ENCODE measurements at places on chromosomes 2 and 18.

- no peak for DNase-seq
These were observed 75.4 kb downstream of the SH3RF3 start for GRCh38 chr2:109204412-109204811.

- no peak for DNase-seq
These were observed 88.0 kb downstream of the SS18 start for GRCh38 chr18:26002375-26002910.

- DNase-seq, result no peak
These were observed 298.3 kb downstream of the RBM43 start for GRCh38 chr2:150963336-150963735.

- DNase-seq, result no peak
These were observed 29.9 kb downstream of the PELI1 start for GRCh38 chr2:64114063-64114911.

- DNase-seq, result no peak
These were observed 16.5 kb downstream of the GATA6 start for GRCh38 chr18:22185771-22186386.

DNA sequence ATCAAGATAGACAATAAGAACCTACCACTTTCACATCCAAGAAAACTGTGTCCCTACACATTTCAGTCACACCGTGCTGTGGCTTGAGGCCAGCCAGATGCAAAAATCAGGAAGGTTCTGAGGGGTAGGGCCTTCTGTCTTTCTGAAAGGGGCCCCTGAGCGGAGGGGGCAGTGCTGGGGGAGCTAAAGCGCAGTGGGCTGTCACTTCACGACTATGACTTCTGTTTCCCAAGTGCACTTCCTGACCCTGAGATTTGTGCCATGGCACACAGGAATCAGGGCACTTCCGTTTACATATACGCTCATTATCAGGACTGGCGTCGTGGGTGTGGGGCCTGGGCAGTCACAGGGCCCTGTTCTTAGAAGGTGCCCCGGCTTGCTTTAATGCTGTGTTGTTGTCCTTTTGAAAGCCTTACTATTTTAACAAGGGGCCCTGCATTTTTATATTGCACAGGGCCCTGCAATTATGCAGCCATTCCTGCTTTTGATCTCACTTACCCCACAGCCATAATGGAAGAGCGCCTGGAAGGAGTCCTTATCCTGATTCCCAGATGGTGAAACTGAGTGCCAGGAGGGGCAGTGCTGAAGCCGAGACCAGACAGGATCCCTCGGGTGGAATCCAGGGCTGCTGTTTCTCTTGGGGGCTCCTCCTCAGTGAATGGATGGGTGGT, 620 bp downstream of the NGEF start:
- DNase-seq, result no peak

DNA sequence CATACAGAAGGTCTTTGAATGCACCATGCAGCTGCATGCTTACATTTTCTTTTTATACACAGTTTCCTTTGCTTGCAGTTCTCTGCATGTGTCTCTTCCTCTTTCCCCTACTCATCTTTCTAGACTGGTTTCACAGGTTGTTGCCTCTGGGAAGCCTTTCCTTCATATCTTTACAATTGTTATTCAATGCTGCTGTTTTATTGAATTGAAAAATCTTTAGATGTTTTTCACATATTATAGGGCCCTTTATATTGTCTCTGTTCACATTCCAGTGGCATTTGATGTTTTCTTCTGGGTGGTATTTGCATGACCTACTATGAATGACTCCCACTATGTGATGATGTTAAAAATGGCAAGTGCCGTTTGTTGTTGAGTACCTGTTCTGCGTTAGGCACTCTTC, 91.1 kb downstream of the DIS3L2 start:
- DNase-seq, result no peak

- peak; percentile 80 for DNase-seq
These were observed 25.4 kb upstream of the SLC66A3 start for GRCh38 chr2:11129598-11130449.

- DNase-seq, result no peak
These were observed 147.1 kb downstream of the ARHGAP28 start for GRCh38 chr18:6876641-6877041.

DNA sequence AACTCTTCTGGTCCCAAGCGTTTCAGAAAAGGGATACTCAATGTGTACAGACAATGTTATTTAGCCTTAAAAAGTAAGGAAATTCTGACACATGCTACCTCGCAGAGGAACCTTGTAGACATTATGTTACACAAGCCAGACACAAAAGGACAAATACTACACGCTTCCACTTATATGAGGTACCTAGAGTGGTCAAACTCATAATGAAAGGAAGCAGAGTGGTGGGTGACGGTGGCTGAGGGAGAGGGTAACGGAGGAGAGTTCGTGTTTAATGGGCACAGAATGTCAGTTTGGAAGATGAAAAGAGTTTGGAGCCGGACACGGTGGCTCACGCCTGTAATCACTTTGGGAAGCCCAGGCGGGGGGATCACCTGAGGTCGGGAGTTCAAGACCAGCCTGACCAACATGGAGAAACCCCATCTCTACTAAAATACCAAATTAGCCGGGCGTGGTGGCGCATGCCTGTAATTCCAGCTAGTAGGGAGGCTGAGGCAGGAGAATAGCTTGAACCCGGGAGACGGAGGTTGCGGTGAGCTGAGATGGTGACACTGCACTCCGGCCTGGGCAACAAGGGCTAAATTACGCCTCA, 1.4 kb downstream of the MCM6 start:
- no peak for DNase-seq

All from T follicular helper cell (primary cell).